ENCODE measurements at places on chromosomes 2 and 18. TPM values are rescaled to one million over a fixed set of nuclear protein-coding genes. Genes with fewer than 3 reads are reported as not detected.

DNA sequence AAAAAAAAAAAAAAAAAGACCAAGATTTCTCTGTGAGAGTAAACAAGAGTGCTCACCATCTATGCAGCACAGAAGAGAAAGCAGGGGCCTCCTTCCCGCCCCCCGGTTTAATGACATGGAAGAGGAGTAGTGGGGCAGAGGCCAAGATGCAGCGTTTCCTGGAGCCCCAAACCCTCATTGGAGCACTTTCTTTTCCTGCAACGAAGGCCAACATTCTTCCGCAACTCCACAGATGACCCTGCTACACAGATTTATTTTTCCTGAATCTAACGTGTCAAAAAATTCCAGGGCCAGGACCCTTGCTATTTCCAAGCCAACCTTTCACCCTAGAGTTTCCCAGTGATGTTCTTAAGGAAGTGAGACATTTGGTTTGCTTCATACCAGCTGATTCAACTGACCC, 189.6 kb downstream of the MIB1 start:
- H3K27me3 ChIP-seq = no peaks in the 10 kb centered on the region
- H3K4me1 ChIP-seq = no peaks in the 10 kb centered on the region
- DNase-seq = no peak
- no peaks in the 10 kb centered on the region for H3K36me3 ChIP-seq

The POTEF gene
- not detected for total RNA-seq

The DSG2 gene
- total RNA-seq = 30.5 TPM

GRCh38 chr18:55326134-55326533, 261.9 kb downstream of the TCF4 start:
- H3K27me3 ChIP-seq = no peaks in the 10 kb centered on the region
- H3K4me1 ChIP-seq = peaks cover 10% of the 10 kb centered on the region
- no peak for DNase-seq

DNA sequence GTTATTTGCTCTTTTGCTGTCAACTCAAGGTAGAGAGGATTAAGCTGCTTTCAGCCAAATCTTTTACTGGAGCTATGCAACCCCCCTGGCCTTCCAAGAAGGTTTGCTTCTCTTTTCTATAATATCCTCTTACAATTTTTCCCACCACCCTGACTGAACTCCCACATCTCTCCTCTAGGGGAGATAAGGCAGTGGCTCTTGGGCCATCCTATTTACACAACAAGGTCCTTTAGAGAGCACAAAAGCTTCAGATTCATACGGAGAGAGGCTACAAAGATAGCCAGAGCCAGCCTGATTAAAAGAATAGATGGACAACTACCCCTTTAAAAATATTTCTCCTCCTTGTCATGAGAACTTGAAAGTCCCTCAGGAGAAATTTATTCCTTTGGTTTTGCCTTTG, 95.7 kb downstream of the TPGS2 start:
- no peaks in the 10 kb centered on the region for H3K4me1 ChIP-seq
- no peaks in the 10 kb centered on the region for H3K27me3 ChIP-seq
- no peak for DNase-seq
- no peak overlapping the region for H3K4me3 ChIP-seq
- H3K36me3 ChIP-seq = no peaks in the 10 kb centered on the region

The EGR4 gene
- not detected for total RNA-seq

The SLC40A1 gene
- total RNA-seq = 0.61 TPM

DNA sequence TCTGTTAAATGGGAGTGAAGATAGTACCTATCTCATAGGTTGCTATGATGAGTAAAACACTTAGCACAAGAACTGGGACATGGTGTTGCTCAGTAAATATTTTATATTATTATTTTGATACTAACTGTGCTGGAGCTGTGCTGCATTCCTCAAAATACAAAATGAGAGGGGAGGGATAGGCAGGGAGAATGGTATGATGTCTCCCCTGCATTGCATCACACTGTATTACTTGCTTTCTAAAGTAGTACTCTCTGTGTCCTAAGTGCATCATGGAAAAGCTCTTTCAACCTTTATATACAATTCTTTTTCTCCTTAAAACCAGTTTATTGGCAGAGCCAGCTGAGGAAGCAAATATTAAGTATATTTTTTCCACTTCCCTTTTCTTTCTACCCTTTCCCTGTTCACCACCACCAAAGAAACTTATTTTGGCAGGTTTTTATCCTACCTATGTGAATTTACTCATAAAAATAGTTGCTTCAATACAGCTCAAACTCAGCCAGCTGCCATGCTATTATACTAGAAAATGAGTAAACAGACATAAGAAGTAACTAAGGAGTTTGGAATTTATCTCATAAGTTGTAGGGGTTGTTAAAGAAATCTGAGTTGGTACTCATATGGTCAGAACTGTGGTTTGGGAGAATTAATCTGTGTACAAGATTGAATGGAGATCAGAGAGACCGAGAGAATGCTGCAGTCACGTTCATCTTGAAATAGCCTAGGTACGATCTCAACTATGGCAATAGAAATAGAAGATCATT, 60.3 kb downstream of the EHBP1 start:
- H3K27me3 ChIP-seq = no peaks in the 10 kb centered on the region
- no peaks in the 10 kb centered on the region for H3K36me3 ChIP-seq
- H3K4me3 ChIP-seq = no peak overlapping the region
- no peak overlapping the region for H3K27ac ChIP-seq
- no peak for DNase-seq
- no peaks in the 10 kb centered on the region for H3K4me1 ChIP-seq

The TEX44 gene
- total RNA-seq = not detected

DNA sequence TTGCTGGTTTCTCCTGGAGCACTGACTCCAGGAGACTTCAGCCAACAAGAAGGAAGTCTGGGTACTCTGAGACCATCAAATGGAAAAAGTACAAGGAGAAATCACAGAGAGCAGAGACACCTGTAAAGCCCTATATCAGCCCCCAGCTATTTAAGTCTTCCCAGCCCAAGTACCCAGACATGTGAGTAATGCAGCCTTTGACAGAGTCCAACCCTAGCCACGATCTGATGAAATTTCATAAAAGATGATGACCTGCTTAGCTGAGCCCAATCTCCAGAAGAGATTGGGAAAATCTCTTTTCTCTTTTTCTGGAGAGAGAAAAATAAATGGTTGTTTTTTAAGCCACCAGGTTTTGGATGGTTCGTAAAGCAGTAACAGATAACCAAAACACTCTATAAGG, 196.6 kb downstream of the NBAS start:
- DNase-seq = no peak
- no peaks in the 10 kb centered on the region for H3K4me1 ChIP-seq
- H3K27me3 ChIP-seq = no peaks in the 10 kb centered on the region
- no peaks in the 10 kb centered on the region for H3K36me3 ChIP-seq

GRCh38 chr2:141439524-141439923, 691.3 kb downstream of the LRP1B start:
- H3K36me3 ChIP-seq = no peaks in the 10 kb centered on the region
- no peak for DNase-seq
- H3K4me1 ChIP-seq = no peaks in the 10 kb centered on the region
- H3K27ac ChIP-seq = no peak overlapping the region
- no peak overlapping the region for H3K4me3 ChIP-seq

GRCh38 chr2:939936-940601, 10.6 kb upstream of the SNTG2 start:
- H3K36me3 ChIP-seq = no peaks in the 10 kb centered on the region
- H3K4me1 ChIP-seq = no peaks in the 10 kb centered on the region
- no peak overlapping the region for H3K27ac ChIP-seq
- DNase-seq = no peak
- no peaks in the 10 kb centered on the region for H3K27me3 ChIP-seq

- H3K4me1 ChIP-seq = peaks cover 5% of the 10 kb centered on the region
- H3K36me3 ChIP-seq = no peaks in the 10 kb centered on the region
- no peaks in the 10 kb centered on the region for H3K27me3 ChIP-seq
- no peak overlapping the region for H3K4me3 ChIP-seq
Observed at GRCh38 chr2:134572314-134573084, 146.3 kb downstream of the TMEM163 start.

DNA sequence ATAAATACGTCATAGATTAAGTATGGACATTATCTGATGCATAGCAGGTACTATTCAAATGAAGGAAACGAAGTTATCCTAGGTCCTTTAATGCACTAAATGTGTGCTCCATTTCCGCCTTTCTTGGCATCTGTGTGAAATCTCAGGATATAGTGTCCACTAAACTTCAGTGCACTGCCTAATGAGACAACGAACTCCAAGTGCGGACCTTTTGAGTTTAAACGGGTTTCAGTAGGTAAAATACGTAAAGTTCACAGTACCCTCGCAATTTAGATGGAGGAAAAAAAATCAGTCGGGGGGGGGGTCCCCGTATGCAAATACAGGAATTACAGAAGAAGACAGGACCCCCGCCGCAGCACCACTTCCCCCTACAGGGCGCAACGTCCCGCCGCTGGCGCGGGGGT, 729 bp upstream of the REL start:
- DNase-seq = no peak
- H3K36me3 ChIP-seq = no peaks in the 10 kb centered on the region
- H3K4me1 ChIP-seq = peaks cover 11% of the 10 kb centered on the region
- peak overlapping the region; percentile 71 for H3K4me3 ChIP-seq

GRCh38 chr2:159090514-159091201, 122.2 kb downstream of the TANC1 start:
- peak; percentile 25 for DNase-seq
- no peak overlapping the region for H3K27ac ChIP-seq
- H3K36me3 ChIP-seq = no peaks in the 10 kb centered on the region
- H3K27me3 ChIP-seq = no peaks in the 10 kb centered on the region

The DNER gene
- not detected for total RNA-seq

The OR6B2 gene
- not detected for total RNA-seq

- H3K4me1 ChIP-seq = no peaks in the 10 kb centered on the region
- no peak overlapping the region for H3K4me3 ChIP-seq
- no peak overlapping the region for H3K27ac ChIP-seq
- no peak for DNase-seq
Observed at GRCh38 chr2:7102826-7103225, 185.6 kb downstream of the RNF144A start.

- H3K36me3 ChIP-seq = no peaks in the 10 kb centered on the region
- no peak overlapping the region for H3K4me3 ChIP-seq
- H3K4me1 ChIP-seq = no peaks in the 10 kb centered on the region
- H3K27ac ChIP-seq = no peak overlapping the region
- 0 out of 2 replicates have a peak, but pooled peaks cover 2% of the 10 kb centered on the region for H3K27me3 ChIP-seq
Observed at GRCh38 chr2:160339726-160340125, 139.7 kb upstream of the ITGB6 start.

DNA sequence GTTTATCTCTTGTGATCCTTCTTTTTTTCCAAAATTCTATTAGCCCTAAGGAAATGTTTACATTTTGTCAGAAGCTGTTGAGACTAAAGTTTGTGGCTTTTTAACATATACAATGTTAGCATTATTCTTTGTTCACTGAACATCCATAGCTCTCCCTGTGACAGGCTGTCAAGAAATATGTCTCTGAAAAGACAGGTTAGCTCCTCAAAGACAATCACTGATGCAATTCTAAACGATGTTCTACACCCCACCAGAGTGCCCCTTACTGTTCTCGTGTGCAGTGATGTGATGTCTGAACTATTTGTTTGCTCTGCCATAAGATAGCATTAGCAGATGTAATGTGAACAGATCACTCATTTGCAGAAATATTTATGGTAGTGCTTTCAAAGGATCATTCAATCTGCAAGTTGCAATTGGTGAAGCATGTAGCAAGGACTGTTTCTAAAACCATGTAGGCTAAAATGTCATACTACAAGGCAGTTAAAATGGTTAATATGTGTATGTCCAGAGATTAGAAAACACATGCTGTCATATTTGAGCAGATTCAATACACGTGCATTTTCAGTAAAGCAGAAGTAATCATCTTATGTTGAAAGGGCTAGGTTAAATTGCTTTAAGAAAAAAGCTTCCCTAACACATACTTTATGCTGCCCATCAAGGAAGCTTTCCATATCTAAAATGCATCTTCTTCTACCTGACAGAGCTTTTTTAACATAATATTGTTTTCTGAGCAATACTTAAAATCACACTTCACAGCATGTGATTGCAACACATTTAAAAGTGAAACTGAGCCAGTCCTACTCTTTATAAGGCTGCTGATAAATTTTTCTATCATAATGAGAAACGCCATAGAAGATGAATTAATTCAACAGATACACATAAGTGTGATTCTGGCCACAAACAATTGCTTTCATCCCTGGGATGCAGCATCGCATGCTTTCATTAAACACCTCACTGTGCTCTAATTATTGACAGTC, 285.7 kb upstream of the UBE2E3 start:
- no peak overlapping the region for H3K27ac ChIP-seq
- no peaks in the 10 kb centered on the region for H3K4me1 ChIP-seq
- DNase-seq = no peak
- no peak overlapping the region for H3K4me3 ChIP-seq

DNA sequence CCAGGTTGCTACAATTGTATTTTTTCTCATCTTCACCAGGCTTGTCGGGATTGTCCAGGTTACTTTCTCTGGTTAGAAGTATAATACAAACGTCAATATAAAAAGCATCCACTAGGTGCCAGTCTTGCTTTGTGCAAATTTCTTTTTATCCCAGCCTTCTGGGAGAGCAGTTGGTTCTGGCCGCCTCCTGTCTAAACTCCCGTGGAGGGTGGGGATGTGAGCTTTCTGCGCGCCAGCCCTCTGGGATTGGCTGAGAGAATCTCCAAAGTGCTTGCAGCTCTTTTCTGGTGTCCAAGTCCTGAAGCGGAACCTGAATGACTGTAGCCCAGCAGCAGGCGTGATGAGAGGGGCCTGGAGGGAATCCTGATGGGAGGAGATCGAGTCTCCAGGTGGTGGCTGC, 22.4 kb upstream of the TOGARAM2 start:
- DNase-seq = peak; percentile 25
- H3K27me3 ChIP-seq = no peaks in the 10 kb centered on the region
- no peaks in the 10 kb centered on the region for H3K36me3 ChIP-seq
- H3K27ac ChIP-seq = no peak overlapping the region
- H3K4me1 ChIP-seq = no peaks in the 10 kb centered on the region

DNA sequence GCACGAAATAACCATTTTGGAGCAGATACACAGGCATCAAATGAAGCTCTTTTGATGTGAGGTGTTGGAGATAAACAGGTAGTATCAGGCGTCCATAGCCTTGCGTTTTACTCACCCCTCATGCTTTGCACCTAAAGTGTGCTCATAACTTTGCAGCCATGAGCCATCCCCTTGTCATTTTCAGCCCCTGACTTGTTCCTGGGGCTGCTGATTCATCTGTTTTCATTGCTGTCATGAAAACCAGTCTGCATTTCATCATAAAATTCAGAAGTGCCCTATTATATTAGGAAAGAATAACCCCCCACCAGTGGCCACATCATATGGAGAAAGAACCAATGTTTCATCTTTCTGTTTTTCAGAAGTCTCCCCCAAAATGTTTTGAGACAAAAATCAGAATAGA, 329.7 kb upstream of the NRP2 start:
- H3K27me3 ChIP-seq = no peaks in the 10 kb centered on the region
- H3K4me3 ChIP-seq = no peak overlapping the region
- DNase-seq = no peak

DNA sequence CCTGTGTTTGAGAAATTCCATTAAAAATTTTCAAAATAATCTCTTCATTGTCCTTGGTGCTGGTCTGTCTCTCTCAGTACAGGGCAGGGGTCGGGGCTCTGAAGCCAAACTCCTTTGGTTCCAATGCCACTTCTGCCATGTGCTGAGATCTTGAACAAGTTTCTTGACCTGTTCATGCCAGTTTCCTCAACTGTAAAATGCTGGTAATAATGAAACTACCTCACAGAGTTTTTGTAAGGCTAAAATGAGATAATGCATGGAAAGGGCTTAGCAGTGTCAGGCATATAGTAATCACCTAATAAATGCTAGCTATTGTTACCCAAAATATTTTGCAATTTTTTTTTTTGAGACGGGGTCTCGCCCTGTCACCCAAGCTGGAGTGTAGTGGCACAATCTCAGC, 16.9 kb upstream of the MREG start:
- no peak for DNase-seq
- 0 out of 2 replicates have a peak overlapping the region, but pooled peaks have one; percentile 25 for H3K4me3 ChIP-seq
- no peaks in the 10 kb centered on the region for H3K27me3 ChIP-seq
- H3K27ac ChIP-seq = peak overlapping the region; percentile 83
- H3K4me1 ChIP-seq = peaks cover 32% of the 10 kb centered on the region
